Midbrain (tissue), 1 donor: ENCODE measurements at places on chromosomes 16 and 17.

DNA sequence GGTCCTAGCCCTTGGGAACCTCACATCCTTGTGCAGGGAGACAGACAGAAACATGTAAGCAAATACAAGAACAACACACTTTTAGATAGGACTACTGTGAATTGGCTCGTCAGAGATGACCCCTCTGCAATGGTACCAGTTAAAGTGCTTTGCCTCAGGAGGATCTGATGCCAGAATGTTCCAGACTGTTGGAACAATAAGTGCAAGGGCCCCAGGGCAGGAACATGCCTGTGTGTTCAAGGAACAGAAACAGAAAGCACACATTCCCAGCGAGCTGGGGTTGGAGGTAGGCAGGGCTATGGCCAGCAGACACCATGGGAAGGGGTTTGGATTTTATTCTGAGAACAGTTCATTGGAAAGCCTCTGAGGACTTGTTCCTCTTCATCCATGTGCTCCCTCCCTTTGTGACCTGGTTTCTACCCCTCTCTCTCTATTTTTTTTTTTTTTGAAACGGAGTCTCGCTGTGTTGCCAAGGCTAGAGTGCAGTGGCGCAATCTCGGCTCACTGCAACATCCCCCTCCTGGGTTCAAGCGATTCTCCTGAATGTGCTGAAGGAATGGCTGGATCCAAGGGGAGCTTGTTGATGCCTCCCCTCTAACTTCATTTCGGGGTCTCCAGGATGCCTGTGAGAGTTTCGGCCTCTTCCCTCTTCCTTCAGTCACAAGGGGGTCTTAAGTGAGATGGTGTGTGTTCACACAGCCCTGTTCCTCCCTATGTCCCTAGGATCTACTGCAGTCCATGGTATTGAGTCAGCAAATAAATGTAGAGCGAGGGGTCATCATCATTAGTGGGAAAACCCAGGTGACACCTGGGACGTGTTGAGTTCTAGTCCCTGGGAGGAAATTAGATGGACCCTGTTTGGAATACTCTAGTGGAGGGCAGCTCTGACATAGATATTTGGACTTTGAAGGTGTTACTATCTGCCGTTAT lies 6.4 kb downstream of the STAT5A start:
- DNase-seq, result no peak

- no peak for DNase-seq
These were observed 38.5 kb downstream of the RBFOX3 start for GRCh38 chr17:79572136-79572925.

DNA sequence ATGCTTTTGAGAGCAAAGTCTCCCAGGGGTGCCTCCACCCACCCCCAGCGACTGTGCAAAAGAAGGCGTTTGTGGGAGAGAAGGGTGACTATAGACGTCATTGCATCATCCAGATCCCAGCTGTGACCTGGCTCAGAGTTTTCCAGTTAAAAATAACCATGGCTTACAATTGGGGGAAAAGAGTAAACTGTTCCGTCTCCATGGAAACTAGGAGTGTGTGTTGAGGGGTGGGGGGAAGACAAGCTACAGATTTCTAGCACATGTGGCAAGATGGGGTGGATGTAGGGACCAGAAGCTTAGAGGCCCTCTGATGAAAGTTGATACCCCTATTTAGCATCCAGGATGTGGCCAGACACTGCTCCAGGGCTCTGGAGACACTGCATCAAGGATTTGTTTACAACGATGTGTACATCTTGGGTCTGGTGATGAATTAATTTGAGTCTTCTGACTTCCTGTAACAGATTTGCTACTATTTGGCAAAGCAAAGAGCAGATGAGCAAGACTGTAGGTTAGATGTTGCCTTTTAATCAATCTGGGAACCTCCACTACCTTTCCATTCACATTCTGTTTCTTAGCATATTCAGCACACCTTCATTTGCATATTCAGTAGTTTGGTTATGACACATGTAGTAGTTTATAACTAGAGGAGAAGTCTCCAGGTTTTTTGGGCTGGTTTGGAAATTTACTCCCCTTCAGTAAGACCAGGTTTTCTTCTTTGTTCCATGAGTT lies 6.2 kb upstream of the DUSP14 start:
- no peak for DNase-seq

- DNase-seq, result no peak
These were observed 52.9 kb upstream of the SEC14L1 start for GRCh38 chr17:77087650-77088454.
